ENCODE measurements at places on chromosomes 3 and 15.

GRCh38 chr3:57952208-57952631 is 56.0 kb upstream of the FLNB start:
- DNase-seq: no peak

- no peak for DNase-seq
Measured at GRCh38 chr3:25365636-25366035, 62.4 kb upstream of the RARB start.

DNA sequence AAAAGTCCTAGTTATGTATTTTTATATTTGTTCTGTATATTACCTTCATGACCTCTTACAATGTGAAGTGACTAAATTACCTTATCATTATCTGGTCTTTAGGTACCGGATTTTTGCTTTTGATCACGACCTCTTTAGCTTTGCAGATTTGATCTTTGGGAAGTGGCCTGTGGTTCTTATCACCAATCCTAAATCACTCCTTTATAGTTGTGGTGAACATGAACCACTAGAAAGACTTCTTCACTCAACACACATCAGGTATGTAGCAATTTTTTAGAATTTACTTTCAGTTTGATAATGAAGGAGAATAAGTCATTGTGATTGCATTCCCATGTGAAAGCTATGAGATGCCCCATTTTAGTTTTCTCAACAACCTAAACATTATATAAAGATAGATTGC is 18.3 kb downstream of the TMEM62 start:
- DNase-seq: no peak

GRCh38 chr3:156976933-156977332 is 150.8 kb downstream of the LEKR1 start:
- DNase-seq: no peak

- DNase-seq: no peak
Measured at GRCh38 chr3:37031096-37031682, 37.9 kb downstream of the MLH1 start.

GRCh38 chr3:159850481-159850880 is 138.2 kb upstream of the IL12A start:
- DNase-seq: no peak

- no peak for DNase-seq
Measured at GRCh38 chr15:99963096-99963825, 230.0 kb upstream of the LYSMD4 start.

GRCh38 chr15:37880009-37880834 is 54.2 kb upstream of the TMCO5A start:
- DNase-seq: no peak

DNA sequence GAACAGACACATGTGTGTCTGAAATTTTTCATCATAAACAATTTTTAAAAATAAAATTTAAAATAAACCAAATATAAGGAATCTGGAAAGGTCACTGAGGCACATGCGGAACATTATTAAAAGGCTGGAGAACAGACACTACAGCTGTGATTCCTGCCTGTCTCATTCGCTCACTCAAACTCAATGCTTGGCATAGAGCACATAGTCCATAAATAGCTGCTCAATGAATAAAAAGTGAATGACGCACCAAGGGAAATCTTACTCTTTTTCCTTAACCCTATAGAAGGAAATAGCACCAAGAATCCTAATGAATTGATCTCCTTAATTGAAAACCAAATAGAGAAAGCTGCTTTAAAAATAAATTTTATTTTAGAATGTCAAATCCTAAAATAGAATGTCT is 98.4 kb downstream of the FSIP1 start:
- DNase-seq: no peak

- no peak for DNase-seq
Measured at GRCh38 chr3:142586803-142587406, 8.4 kb upstream of the ATR start.

DNA sequence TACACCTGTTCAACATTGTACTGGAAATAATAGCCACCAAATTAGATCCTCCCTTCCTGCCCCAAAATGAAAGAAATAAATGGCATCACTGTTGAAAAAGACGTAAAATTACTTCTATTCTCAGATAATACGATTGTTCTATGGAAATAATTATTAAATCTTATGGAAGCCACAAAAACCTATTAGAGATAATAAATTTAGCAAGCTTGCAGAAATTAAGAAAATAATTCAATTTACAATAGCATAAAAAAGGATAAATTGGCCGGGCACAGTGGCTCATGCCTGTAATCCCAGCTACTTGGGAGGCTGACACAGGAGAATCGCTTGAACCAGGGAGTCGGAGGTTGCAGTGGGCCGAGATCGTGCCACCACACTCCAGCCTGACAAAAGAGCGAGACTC is 57.8 kb downstream of the PPCDC start:
- no peak for DNase-seq

GRCh38 chr15:68696414-68697363 is 117.9 kb downstream of the CORO2B start:
- no peak for DNase-seq

DNA sequence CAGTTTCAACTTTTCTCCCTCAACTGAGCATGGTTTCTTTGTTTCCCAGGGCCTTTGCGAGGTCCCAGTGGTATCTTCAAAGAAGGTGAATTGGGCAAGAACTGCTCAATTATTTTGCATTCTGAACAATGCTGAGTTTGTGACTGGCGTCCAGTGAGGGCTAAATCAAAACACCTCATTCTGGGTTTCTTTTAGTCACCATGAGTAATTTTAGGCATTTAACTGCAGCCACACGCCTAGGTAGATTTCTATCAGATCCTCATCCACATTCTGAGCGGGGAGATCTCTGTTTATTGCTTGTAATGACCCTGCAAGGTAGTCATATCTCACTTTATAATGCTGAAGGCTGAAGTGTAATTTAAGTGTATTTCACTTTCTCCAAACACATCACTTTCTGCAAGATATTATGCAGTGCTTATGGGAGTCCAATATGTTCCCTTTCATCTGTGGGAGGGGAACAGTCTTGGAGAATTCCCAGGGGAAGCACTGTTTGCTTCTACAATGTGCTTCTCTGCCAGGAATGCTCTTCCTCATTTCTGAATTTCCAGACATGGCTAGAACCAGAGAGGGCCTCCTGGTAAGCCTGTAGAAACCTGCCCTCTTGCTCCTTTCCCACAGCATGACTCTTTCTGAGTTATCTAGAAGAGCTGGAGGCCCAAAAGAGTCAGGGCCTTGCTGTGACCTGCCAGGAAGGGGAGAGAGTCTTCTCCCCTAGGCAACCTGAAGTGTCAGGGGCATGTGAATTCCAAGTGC is 91.7 kb downstream of the FRMD4B start:
- DNase-seq: no peak

GRCh38 chr15:76070192-76070591 is 10.4 kb downstream of the TMEM266 start:
- no peak for DNase-seq

DNA sequence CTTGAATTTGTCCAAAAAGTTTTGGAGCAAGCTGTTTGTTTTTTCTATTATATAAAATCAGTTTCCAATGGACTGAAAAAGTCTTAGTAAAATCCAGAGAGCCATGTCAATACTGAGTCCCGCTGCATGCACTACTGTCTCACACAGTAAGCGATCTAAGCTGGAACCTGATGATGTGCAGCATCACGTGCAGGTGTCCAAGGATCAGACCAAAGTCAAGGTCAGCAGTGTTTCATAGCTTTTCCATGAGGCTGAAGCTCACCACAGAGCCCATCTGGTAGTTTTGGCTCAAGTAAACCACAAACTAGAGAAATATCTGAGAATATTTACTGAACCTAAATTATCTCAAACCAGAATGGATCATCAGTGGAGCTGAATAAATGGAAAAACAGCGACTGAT is 784.0 kb upstream of the SEMA6D start:
- DNase-seq: no peak

All from activated naive CD4-positive, alpha-beta T cell (primary cell).